Large intestine (tissue), 12 donors: ENCODE measurements at places on chromosomes 5 and 9. TPM values are rescaled to one million over a fixed set of nuclear protein-coding genes. Genes with fewer than 3 reads are reported as not detected.

DNA sequence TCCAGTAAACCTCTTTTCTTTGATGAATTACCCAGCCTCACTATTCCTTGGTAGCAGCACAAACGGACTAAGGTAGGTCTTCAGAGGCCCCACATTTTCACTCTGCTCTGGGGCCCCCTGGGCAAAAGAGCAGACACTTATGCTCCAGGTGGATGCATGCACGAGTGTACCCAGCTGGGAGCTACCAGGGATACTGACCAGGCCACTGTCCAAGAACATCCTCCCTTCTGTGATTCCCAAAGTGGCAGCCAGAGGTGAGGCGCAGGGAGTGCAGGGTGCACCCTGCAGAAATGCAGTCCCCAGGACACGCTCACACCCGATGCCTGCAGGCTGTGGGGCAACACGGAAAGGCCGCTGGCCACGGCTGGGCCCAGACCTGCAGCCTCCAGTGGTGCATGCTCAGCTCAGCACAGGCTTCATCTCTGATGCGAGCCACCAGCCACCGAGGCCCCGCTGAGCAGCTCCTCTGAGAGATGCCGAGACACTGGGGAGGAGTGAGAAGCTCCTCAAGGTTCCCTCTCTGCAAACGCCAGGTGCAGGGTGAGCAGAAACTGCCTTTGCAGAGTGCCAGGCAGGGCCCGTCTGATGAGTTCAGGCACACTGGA lies 48.1 kb upstream of the OLFM1 start:
- no peak for DNase-seq

GRCh38 chr5:30040488-30041118 lies 1152.9 kb upstream of the CDH6 start:
- DNase-seq, result peak; percentile 45

DNA sequence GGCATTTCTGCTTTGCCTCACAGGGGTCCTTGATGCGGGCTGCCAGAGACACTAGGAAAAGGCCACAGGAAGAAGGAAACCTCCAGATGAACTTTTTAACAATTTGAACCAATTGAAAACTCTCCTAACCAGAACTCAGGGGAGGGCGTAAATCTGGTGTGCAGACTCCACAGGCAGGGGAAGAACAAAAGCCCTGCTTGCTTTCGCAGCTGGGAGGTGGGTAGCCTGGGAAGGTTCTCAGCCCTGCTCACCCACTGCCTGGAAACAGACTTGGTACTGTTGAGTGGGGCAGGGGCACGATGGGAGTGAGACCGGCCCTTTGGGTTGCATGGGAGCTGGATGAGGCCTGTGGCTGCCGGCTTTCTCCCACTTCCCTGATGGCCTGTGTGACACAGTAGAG lies 237.8 kb upstream of the TLE4 start:
- DNase-seq, result no peak

Gene ADAMTSL2
- 0.69 TPM for polyA plus RNA-seq

DNA sequence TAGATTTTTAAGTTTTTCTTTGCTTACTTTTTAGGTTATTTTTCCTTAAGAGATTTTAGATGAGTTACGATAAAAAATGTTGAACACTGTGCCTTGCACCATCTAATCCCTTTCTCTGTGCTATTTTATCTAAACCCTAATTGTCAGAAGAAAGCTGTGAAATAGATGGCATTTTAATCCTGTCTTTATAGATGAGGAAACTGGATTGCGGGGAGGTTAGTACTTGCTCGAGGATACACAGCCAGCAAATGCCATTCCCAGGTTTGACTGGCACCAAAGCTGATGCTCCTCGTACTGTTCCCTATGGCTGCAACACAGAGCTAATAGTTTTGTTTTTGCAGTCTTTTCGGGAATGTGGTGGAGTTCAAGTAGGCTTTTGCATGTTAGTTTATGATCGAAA lies 82.7 kb downstream of the ZSWIM6 start:
- no peak for DNase-seq

Gene ZNF367
- polyA plus RNA-seq, result 8.2 TPM

- peak; percentile 79 for DNase-seq
These were observed 10.8 kb upstream of the PRRC2B start for GRCh38 chr9:131382850-131383729.

GRCh38 chr5:124743602-124744169 lies 2.8 kb downstream of the ZNF608 start:
- peak; percentile 88 for DNase-seq

GRCh38 chr9:127058011-127058644 lies 64.3 kb downstream of the ANGPTL2 start:
- DNase-seq, result no peak

Gene FCN2
- 0.04 TPM for polyA plus RNA-seq

DNA sequence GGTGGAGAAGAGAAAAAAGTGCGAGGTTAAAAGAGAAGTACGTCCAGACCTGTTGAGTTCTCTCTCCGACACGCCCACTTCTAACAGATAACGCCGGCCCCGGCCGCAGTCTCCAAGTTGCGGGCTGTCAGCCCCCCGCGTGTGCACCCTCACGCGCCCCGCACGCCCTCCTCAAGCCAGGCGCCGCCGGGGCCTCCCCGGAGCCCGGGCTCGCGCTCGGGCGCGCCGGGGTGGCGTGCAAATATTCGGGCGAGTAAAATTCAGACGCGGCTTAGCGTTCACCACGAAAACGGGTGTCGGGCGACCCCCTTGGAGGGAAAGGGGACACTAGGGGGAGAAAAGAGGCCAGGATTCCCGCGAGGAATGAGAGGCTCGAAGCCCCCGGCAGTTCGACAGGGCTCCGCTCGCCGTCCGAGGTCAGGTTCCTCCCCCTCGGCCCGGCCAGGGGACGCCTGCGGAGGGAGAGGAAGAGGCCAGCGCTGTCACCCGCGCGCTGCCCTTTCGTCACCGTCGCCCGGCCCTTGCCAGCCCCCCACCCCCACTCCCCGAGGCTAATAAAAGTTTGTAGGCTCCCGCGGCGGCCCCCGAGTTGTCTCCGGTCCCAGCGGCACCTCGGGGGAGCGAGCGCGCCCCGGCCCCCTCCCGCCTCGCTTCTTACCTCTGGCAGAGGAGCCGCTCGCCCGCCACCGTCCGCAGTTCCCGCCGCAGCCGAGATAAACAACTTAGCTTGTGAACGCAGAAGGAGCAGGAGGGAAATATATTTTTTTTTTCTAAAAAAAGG lies 743 bp downstream of the NR3C1 start:
- peak; percentile 35 for DNase-seq

DNA sequence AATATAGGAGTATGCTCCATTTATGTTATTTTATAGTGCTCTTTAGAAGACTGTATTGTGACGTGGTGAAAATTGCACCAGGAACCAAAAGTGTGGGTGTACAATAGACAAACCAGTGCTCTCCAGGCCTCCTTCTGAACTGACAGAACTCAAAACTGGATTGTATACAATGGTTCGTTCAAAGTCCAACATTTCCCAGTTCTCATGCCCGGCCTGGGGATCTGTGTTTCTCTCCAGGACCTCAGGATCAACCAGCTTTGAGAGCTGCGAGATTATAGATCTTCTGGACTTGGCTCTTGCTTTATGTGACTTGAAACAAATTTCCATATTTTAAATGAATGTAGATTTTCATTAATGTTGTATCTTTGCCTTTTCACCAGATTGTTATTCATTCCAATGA lies 60.8 kb upstream of the CER1 start:
- DNase-seq, result no peak

DNA sequence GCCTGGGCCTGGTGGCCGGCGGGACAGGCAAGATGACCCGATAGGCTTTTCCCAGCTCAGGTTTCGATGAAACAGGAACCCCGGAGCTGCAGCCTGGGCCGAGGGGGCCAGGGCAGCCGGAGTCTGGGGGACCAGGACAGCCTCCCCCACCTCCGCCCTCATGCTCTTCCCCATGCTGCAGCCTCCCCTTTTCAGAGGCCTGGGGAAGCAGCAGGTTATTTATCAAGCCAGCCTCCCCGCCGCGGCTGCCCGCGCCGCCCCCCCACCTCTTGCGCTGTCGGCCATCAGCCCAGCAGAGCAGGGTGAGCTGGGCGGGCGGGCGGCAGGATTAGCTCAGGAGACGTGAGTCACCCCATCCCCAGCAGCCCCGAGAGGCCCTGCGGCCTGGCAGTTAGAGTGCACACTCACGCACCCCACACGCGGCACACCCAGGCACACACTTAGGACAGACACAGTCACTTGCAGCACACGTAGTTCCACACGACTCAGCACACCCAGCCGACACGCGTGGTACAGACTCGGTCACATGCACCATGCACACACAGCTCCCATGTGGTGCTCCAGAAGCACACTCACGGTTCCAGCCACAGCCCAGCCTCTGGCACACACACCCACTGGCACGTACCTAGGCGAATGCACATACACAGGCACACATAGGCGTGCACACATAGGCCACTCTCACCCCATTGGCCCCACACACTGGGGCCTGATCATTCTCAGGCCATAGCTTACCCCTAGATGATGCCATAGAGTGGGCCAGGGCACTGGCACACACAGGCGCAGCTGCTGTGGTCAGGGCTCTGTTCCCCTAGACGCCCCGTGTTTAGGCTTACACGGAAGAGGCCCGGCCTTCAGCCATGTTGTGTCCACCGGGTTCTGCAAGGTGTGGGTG lies 13.0 kb downstream of the CXXC5 start:
- DNase-seq, result peak; percentile 86

Gene FXN
- 12.4 TPM for polyA plus RNA-seq

GRCh38 chr9:113844466-113844865 lies 31.6 kb upstream of the ZNF618 start:
- no peak for DNase-seq

GRCh38 chr5:54844905-54845566 lies 140.4 kb downstream of the ESM1 start:
- DNase-seq, result peak; percentile 36

- no peak for DNase-seq
These were observed 116.5 kb upstream of the MSX2 start for GRCh38 chr5:174607916-174608315.

DNA sequence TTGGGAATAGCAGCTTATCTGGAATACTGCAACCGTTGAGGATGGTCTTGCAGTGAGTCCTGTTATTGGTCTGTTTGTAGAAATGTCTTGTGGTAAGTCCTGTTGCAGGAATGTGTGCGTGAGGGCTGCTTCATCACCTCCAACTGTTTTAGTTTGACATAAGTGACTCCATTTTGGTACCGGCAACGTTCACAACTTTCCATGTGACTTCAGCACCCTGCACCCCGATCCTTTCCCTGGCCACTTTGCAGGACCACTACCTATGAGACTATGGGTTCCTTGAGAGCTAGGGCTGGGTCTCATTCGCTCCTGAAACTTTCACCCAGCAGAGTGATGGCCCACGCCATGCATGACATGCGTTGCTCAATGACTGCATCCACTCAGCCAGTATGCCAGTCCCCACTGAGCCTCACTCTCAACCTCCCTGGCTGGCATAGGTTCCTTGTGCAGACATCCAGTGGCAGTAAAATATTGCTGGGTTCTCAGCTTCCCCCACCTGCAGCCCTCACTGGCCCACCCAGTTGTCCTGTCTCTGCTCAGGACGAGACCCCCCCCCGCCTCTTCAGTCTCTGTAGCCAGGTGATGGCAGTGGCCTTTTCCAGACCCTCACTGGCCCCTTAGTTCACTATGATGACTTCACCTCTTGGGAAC lies 8.0 kb downstream of the SURF6 start:
- DNase-seq, result no peak

DNA sequence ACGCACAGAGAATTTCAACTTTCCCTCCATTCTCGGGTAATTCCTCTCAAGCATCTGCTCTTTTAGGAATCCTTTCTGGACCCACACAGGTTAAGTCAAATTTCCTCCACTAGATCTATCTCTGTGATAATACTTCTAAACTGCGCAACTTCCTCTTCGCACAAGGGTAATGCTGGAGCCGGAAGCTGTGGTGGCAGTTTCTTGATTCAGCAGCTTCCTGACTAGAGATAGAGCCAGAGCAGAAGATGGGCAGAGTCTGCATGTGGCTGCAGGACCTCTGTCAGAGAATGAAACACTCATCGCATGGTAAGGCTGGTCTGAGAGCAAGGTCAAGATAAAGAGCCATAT lies 11.1 kb upstream of the CDC42SE2 start:
- DNase-seq, result peak; percentile 16

GRCh38 chr5:57338068-57338867 lies 144.3 kb downstream of the ACTBL2 start:
- DNase-seq, result no peak

DNA sequence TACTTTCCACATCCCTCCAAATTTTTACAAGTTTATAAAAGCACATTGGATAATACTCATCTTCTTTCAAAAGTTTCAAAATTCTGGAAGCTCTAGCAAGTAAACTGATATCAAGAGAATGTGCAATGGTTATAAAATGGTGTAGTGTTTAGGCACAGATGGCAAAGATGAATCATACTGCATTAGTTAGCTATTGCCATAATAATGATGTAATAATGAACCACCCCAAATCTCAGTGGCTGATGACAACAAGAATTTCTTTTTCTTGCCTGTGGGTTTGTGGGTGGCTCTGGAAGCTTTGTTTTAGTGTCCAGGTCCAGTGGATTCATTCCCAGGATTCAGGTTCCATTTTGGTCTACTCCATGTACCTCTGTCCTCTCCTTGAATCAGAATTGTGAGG lies 319.0 kb downstream of the BRINP1 start:
- no peak for DNase-seq

DNA sequence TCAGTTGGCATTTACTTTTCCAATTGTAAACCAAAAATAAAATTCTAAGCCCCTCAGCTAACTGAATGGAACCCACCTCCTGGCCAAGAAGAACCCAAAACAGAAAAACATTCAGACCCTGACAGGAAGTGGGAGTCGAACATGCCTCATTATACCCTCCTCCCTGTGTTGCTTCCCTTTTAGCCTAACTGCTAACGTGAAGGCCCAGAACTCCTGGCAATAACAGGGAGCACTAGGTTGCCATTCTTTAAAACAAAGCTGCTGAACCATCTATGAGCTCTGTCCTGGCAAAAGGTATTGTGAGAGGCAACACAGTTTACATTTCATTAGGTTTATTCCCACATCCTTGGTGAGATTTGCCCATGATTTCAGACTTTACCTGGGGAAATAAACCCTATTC lies 481.4 kb downstream of the CHSY3 start:
- DNase-seq, result no peak

Gene ACTBL2
- polyA plus RNA-seq, result 0.01 TPM

GRCh38 chr9:120490888-120491595 lies 88.9 kb downstream of the CDK5RAP2 start:
- DNase-seq, result peak; percentile 48

Gene TMEM232
- 2.2 TPM for polyA plus RNA-seq

Gene KIF12
- 136 TPM for polyA plus RNA-seq

Gene ORM2
- not detected for polyA plus RNA-seq

DNA sequence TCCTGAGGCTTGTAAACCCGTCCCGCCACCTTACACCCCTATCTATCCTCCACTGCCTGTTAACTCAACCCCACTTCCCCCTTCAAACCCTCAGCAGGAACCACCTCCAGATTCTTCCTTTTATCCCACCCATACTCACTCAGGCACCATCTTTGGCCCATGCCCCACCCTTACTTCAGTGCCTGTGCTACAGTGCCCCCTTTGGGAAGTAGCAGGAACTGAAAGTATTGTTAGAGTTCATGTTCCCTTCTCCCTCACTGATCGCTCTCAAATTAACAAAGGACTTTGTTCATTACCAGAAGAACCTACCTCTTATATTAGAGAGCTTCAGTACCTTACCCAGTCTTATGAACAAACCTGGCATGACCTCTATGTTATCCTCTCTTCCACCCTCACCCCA lies 92.2 kb upstream of the MOCS2 start:
- no peak for DNase-seq

DNA sequence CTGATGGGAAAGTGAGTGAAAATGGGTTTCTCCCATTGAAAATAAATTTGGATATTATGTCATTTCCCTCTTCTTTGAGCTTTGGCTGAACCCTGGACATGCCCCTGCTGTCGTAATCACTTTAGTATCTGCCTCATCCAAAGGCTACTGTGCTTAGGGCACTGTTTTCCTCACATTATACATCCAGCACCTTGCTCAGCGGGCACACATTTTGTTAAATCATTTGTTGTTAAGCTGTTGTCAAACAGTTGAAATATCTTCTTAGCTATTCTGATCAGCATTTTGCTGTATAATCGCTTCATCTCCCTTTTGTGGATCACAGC lies 352.7 kb upstream of the CD180 start:
- DNase-seq, result no peak

Gene C5orf58
- polyA plus RNA-seq, result 1.0 TPM
